ENCODE measurements at places on chromosomes 1 and 21.

DNA sequence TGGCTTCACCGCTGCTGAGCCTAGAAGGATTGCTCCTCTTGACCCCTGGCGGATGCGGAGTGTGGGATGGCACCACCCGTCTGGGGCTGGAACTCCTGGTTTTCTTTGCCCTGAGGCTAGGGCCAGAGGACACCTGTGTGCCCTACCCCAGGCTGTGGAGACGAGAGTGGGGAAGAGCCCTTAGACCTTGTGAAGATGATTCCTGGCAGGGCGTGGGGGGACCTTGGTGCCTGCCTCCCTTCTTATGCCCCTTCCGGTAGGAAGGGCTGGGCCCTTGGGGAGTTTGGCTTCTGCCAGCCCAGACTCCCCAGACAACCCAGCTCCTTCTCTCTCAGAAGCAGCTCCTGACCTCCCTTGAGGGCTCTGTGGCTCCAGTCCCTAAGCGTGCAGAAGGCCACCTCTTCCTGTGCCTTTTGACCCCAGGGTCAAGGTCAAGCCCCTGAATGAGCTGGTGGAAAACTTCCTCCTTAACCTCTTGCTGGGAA lies 891 bp downstream of the RPS6KA1 start:
- no peak for DNase-seq

- DNase-seq: peak; percentile 36
These were observed 31.3 kb downstream of the NEK7 start for GRCh38 chr1:198187973-198188588.

GRCh38 chr1:40770296-40771070 lies 13.1 kb upstream of the KCNQ4 start:
- no peak for DNase-seq

DNA sequence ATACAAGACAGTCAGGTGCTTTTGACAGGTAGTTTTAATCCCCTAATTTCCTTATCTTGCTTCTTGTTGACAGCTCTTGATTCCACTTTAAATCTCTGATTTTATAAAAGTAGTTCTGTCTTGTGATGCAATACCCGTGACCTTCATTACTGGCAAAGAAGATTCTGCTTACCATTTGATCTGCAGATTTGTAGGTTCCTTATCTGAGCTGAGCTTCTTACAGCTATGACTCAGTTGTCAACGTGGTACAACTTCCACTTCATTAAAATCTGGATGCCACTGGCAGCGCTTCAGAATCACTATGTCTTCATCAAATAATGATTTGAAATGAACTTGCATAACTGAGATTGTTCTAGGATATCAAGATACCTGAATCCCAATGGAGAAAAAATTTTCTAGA lies 543.6 kb upstream of the B3GALT2 start:
- no peak for DNase-seq

GRCh38 chr1:175510914-175511313 lies 232.5 kb downstream of the TNR start:
- no peak for DNase-seq
